ENCODE measurements at places on chromosomes 3 and 15.
A peak's percentile ranks its signal among the peaks of the same experiment; 100 is the strongest.

DNA sequence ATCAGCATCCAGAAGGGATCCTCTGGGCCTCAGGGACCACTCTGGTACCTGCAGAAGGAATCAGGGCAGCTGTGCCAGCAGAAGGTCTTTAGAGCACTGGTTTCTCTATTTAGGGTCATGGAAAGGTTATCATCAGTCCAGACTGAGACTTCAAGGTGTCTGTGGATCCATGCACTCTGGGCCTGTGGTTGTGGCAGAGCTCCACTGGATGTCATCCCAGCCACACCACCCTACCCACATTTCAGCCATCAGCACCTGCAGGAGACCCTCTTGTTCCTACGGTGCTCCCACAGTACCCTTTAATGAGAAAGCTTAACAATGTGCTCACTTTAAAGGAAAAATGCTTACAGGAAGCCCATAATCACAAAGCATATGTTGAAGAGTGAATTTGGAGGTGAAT, 603.4 kb upstream of the CCDC54 start:
- DNase-seq, result no peak

- DNase-seq, result no peak
These were observed 12.2 kb downstream of the TM4SF4 start for GRCh38 chr3:149486726-149487125.

GRCh38 chr3:182925330-182925943, 54.9 kb downstream of the DCUN1D1 start:
- DNase-seq, result no peak

GRCh38 chr3:45679805-45680204, 9.4 kb upstream of the SACM1L start:
- no peak for DNase-seq

GRCh38 chr3:11720304-11720898, 76.7 kb upstream of the VGLL4 start:
- peak; percentile 6 for DNase-seq

- DNase-seq, result no peak
These were observed 32.1 kb downstream of the RBMS3 start for GRCh38 chr3:29312960-29313452.

GRCh38 chr15:58217460-58217859, 79.3 kb downstream of the AQP9 start:
- no peak for DNase-seq

DNA sequence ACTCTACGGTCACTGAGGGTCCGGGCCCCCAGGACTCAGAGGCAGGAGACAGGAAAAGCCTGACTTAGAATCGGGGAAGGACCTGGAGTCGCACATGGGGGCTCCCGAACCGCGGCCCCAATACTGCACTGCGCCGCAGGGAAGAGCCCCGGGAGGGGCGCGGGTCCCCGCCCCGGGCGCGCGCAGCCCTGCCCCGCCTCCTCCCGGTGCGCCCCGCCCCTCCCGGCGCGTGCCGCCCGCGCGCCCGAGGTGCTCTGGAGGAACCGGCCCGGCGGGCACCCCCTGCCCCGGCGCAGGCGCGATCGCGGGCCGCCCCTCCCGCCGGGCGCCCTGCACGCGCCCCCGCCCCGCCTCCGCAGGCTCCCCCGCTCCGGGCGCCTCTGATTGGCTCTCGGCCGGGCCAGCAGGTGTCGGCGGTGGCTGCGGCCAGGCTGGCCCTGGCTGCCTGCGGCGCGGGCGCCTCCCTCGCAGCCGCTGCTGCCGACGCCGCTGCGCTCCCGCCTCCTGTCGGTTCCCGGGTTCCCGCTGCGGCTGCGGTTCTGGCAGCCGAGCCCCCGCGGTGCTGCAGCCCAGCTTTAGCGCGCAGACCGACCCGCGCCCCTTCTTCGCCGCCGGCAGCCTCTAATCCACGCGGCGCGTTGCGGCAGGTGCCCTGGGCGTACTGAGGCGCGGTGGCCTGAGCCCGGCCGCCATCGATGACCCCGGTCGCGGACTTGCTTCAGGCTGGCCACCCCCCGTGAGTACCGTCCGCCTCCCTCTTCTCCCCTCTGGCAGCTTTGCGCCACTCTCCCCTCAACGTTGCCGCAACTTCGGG, at the start of gene MYRIP:
TSS of gene MYRIP (plus strand) at position 429 of the 814 bp plus-strand sequence. CDS start 91,208 bp downstream, outside the sequence.
- no peak for DNase-seq

DNA sequence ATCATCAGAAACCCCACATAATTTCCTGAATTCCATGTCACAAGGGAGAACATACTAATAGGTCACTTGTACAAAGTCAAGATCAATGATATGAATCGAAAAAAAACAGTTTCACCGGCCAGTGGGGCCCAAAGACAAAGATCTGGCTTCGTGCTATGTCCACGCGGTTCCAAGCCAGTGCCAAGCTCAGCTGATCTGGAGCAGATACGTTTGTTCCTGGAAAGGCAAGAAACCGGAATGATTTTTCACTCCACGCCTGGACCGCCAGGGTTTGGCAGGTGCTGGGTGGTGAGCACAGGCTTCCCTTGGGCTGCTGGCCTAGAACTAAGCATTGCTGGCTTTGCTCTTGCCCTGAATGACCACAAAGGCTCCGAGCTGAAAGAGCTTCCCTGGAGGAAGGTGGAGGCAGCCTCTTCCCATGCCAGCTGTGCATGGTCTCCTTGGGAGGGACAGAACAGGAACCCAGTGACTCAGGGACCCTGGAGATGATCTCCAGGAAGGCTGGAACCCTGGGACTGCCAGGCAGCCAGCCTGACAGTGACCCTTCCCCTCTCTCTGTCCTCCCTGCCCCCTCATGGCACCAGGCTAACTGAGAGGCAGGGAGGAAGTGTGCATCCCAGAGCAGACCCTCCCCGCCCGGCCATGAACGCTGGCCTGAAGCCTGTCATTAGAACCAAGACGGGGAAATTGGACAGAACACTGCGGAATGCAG, 40.9 kb downstream of the TRPM1 start:
- DNase-seq, result no peak

DNA sequence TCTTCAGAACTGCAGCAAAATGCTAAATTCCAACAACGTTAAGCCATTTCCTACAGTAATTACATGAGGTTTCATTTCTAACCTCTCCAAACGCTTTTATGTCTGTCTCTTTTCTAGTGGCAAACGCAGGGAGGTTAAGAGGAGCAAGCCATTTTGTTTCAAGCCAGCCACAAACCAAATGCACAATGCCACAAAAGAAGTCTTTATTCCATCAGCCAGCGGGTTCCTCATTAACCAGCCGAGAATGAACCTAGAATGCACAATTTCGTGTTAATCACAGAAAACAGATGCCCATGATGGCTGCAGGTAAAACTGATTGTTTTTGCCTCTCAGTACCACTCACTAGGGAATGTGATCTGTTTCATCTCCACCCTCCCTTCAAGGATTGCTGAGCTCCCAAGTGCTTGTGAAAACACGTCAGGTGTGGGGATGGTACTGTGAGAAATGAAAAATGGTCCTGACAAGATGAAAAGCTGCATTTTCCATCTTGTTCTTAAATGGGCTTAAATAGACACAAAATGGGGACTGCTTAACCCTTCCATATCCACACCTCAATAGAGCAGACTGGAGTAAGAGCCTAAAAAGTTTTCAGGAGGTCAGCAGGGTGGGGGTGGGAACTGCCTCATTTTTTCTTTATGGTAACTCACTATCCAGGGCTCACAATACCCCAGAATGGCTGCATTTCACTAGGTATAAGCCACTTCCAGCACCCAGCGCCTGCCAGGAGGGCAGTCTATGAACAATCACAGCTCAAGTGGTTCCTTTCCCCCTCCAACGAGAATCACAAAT, 277.1 kb downstream of the MAGI1 start:
- DNase-seq, result no peak

- DNase-seq, result no peak
These were observed 667.0 kb downstream of the FHIT start for GRCh38 chr3:60584250-60584649.

GRCh38 chr3:38497031-38497430, 891 bp downstream of the EXOG start:
- no peak for DNase-seq

GRCh38 chr3:58334506-58334884, 1.8 kb downstream of the PXK start:
- DNase-seq, result no peak

GRCh38 chr3:186315581-186316354, 46.3 kb downstream of the DGKG start:
- no peak for DNase-seq

- no peak for DNase-seq
These were observed 84.7 kb upstream of the GOLGA8J start for GRCh38 chr15:29998033-29998432.

- DNase-seq, result no peak
These were observed 34.1 kb downstream of the CGNL1 start for GRCh38 chr15:57410373-57410772.
